Neural crest cell (in vitro differentiated cells): ENCODE measurements at places on chromosomes 2 and 18. TPM values are rescaled to one million over a fixed set of nuclear protein-coding genes. Genes with fewer than 3 reads are reported as not detected.

- no peak for DNase-seq
These were observed 169.0 kb downstream of the OSR1 start for GRCh38 chr2:19189391-19189790.

- DNase-seq = no peak
These were observed 306.5 kb upstream of the TNP1 start for GRCh38 chr2:217166241-217166850.

DNA sequence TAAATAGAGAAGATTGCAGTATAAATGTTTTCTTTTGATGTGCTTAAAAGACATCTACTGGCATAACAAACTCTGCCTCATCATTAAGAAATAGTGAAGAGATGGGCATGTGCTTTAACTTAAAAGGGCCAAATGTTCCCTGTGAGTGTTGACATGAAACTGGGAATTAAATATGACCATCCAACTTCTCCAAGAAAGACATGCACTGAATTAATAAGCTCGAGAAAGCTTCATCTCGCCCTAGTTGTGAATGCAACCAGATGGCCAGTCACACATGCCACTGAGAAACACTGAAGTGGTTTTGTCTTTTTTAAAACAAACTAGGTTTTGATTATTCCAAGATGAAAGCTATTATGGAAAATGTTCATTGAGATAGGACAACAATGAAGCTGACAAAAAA, 479.2 kb downstream of the RIT2 start:
- DNase-seq = no peak

DNA sequence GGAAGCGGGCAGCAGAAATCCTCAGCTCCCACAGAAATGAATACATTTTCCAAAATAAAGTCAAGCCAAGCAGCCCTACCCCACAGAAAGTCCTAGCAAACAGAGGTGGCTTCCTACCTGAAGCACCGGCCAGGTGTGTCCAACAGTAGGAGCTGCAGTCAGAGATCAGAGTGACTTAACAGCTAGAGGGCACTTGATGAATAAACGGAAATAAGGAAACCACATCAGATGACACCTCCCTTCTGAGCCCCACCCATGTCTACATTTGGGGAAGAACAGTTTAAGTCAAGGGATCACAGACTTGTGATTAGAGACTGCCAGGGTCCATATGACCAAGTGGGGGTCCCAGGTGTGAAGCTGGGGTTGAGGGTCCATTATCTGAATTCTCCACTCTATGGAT, at the start of gene CXCR1:
CXCR1 (minus strand) TSS at position 172 of the 400 bp plus-strand sequence. CDS start 1,751 bp downstream, outside the sequence.
- DNase-seq = no peak

PTPRN gene
- total RNA-seq = 3.2 and 4.1 TPM in 2 replicates
